ENCODE measurements at places on chromosomes 13 and 19. TPM values are rescaled to one million over a fixed set of nuclear protein-coding genes. Genes with fewer than 3 reads are reported as not detected.

SIAH3 gene
- total RNA-seq, result 0.08 TPM

TNNT1 gene
- 20.3 TPM for total RNA-seq

CABP5 gene
- total RNA-seq, result not detected

LHB gene
- 1.2 TPM for total RNA-seq

AMH gene
- total RNA-seq, result under 0.01 TPM

TPTE2 gene
- total RNA-seq, result not detected

CYP4F2 gene
- total RNA-seq, result not detected

SHC2 gene
- 9.1 TPM for total RNA-seq

CEACAM1 gene
- total RNA-seq, result 0.39 TPM

WBP4 gene
- total RNA-seq, result 5.2 TPM

ACP5 gene
- total RNA-seq, result 1.9 TPM

LRRC4B gene
- 1.6 TPM for total RNA-seq

PTOV1 gene
- 94.0 TPM for total RNA-seq

JAK3 gene
- 9.9 TPM for total RNA-seq
